ENCODE measurements at places on chromosomes 3 and 15.

GRCh38 chr15:39139431-39140059, 441.3 kb upstream of the THBS1 start:
- no peak for DNase-seq

- no peak for DNase-seq
Observed at GRCh38 chr3:98322686-98323085, 31.0 kb upstream of the OR5K4 start.

- no peak for DNase-seq
Observed at GRCh38 chr3:156148345-156148945, 28.1 kb downstream of the KCNAB1 start.

DNA sequence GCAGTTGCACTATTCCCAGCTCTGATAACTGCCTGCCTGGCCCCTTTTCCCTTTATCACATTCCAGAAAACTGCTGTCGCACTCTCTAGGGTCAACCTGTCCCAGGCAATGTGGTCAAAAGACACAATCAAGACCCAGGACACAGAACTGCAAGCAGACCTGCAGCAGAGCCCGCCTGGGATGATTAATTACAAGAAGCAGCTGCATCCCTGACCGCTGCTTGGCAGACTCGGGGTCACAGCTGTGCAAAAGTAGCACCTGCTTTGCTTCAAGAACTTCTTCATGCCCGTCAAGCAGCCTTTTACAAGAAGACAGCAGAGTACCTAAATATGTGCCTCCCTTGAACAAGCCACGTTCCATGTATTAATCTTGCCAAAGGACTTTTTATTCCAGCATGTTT, 120.0 kb upstream of the ST8SIA2 start:
- no peak for DNase-seq

DNA sequence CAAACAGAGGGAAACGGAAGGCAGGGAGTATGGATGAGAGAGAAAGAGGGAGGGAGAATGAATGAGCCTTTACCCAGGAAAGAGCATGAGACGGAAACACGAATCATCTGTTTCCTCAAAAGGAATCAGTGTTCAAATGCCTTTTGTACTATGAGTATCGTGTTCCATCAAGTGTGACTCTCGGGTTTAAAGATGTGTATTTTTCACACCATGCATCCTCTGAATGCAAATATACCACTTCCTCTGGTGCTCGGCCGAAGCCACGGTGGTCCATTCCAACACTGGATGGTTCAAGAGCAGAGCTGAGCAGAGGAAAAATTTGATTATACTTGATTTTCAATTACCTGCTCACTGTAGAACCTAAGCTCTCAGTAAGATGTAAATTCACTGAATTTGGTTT, 505.1 kb downstream of the MECOM start:
- DNase-seq = no peak

DNA sequence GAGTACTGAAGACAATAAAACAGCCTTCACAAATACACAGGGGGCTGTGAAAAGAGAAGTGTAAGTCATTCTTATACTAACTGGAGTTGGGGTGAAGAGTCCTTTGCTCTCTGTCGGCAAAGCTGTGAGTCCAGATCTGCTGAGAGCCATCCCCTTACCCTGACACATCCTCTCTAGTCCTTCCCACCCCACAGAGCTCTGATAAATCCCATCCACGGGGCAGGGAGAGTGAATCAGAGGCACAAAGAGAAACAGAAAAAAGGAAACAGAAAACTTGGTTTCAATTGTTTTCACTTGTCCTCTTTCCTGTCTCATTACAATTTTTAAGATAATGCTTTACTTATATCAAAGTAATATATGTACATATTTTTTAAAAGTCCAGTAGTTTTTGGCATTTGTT, 18.2 kb upstream of the ZNF639 start:
- DNase-seq = no peak

- no peak for DNase-seq
Observed at GRCh38 chr3:169945313-169945712, 21.3 kb upstream of the SEC62 start.

GRCh38 chr3:84772841-84773240, 185.9 kb upstream of the CADM2 start:
- DNase-seq = no peak

GRCh38 chr3:102258666-102259227, 176.1 kb upstream of the ZPLD1 start:
- no peak for DNase-seq

DNA sequence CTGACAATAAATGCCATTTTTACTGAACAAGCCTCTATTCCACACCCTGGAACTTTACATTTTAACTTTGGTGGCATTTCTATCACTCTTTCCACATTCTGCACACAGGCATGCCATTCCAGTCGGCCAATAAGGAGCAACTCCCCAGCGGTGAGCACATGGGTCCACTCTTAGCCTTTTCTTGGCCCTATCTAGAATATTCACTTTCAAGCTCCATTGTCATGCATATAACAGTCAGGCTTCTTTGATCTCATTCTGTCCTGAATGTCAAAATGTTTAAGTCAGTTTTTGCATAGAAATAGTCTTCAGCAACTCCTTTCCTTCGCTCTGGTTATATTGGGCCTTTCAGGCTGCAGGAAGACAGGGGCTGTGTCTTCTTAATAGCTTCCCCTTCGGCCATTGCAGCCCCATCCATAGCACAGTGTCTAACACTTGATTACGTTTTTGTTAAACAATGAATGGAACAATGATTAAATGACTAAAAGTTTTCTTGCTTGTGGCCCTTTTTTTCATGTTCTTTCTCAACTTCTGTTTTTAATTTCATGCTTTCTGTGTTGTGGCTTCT, 427.3 kb downstream of the MFSD1 start:
- no peak for DNase-seq

DNA sequence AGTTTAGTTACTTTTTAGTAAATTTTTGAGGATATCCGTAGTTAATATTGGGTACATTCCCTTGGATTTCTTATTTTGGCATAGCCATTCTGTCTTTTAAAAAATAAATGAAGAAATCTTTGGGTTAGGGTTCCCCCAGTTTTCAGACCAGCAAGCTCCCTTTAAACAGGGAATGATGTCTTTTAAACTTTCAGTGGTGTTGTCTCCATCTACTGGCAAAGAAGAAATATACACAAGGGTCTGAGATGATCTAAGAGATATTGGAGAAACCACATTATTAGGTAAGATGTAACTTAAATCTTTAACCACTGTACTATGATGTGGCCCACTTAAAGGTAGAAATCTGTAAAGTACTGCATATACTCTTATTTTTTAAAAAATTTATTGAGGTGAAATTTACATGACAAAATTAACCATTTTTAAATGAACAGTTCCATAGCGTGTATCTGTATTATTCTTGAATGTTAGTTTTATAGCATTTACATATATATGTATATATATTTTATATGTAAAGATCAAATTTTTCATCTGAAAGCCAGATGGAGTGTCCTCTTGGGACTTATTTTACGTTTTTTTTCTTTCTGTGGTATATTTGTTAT, 35.1 kb upstream of the EIF3J start:
- no peak for DNase-seq

GRCh38 chr15:78597583-78597982, 23.2 kb downstream of the CHRNA3 start:
- DNase-seq = no peak

- DNase-seq = no peak
Observed at GRCh38 chr3:10286596-10287295, 6.0 kb downstream of the GHRL start.

DNA sequence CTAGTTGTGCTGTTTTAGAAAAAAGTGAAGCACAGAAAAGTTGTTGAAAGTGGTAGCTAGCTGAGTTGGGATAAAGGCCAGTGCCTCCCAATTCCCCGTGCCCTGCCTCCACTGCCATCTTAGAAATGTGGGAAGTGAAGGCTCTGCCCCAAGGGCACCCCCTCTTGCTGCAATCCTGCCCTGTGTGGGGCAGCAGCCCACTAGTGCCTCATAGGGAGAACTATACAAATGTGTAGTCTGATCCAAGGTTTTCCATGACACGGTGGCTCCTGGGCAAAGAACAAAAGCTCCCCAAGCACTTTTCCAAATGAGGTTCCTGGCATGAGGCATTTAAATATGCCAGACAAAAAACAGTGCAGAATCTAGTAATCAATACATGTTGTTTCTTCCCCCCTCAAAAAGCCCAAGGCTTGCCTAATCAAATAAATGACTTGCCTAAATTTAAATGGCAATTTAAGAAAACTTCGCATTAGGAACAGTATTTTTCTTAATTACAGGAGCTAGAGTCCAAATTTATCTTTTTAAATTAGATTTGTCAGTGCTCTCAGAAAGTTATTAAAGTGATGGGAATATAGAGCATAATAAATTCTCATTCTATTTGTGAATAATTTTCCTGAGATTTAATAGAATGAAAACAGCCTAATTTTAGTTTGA, 83.8 kb downstream of the GHSR start:
- no peak for DNase-seq

DNA sequence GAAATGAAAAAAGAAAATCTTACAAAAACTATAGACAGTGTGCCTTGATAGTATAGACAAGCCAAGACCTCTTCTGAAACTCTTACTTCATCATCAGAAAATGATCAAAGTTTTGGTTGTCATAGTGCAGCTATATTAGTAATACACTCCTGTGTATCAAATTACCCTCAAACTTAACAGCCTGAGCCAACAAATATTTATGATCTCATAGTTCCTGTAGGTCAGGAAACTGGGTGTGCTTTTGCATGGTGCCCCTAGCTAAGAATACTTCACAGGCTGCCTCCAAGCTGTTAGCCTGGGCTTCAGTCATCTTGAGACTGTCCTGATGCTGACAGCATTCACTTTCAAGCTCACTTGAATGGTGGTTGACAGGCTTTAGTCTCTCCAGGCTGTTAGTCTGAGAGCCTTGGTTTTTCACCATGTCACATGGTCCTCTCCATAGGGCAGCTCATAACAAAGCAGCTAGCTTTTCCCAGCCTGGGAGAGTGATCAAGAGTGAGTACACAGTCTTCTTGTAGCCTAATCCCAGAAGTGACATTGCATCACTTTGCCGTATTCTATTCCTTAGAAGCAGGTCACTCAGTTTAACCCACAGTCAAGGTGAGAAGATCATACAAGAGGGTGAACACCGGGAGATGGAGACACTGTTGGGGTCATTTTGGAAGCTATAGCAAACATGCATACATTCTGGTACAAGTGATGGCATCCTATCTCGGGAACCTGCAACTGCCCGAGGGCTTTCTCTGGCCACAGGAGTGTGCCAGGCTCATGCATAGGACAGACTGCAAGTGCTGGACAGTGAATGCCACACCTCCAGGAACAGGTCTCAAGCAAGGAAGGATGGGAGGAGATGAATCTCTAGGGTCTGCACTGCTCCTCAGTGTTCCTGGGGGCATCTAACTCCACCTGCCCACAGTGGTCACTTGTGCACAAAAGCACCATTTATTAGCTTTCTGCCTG, 173.4 kb upstream of the CADPS start:
- no peak for DNase-seq

- no peak for DNase-seq
Observed at GRCh38 chr3:159821736-159822135, 166.9 kb upstream of the IL12A start.

- no peak for DNase-seq
Observed at GRCh38 chr15:69994429-69995205, 103.1 kb downstream of the TLE3 start.

DNA sequence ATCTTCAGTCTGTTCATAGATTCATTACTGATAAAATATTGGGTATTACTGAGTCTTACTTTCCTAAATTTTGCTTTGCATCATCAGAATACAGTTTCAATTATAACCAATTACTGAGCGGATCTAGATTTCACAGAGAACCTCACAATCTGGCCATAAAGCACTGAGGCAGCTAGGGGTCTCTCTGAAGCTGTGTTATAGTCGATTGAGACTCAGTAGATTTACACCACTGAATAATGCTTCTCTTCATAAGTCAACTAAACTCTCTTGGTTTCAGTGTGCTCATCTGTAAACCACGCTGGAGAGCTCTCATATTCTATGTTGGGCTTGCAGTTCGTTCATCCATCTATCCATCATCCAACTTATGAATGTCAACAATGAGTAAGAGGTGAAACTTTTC, 180.6 kb downstream of the GREM1 start:
- no peak for DNase-seq

GRCh38 chr3:153714588-153715290, 406.5 kb upstream of the ARHGEF26 start:
- no peak for DNase-seq

DNA sequence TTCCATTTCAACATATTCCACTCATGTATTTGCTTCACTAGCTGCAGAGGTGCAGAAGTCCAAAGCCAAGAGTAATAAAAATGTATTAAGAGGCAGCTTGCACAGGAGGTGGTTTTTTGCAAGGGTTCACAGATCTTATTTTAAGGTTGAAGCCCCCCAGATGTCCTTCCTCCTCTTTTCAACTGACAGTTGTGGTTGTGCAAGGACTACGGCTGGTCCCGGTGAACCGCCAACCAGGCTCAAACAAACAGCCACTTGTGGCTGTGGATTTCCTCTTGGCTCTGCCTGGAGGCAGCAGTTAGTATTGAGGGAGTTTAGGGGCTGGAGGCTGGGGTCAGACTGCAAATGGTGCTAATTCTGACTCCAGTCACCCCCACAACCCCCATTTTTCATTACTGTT, 240.7 kb upstream of the TBC1D5 start:
- DNase-seq = no peak

GRCh38 chr15:66291816-66292570, 1.4 kb upstream of the DIS3L start:
- no peak for DNase-seq

- DNase-seq = no peak
Observed at GRCh38 chr3:130354430-130354829, 9.0 kb downstream of the COL6A5 start.

DNA sequence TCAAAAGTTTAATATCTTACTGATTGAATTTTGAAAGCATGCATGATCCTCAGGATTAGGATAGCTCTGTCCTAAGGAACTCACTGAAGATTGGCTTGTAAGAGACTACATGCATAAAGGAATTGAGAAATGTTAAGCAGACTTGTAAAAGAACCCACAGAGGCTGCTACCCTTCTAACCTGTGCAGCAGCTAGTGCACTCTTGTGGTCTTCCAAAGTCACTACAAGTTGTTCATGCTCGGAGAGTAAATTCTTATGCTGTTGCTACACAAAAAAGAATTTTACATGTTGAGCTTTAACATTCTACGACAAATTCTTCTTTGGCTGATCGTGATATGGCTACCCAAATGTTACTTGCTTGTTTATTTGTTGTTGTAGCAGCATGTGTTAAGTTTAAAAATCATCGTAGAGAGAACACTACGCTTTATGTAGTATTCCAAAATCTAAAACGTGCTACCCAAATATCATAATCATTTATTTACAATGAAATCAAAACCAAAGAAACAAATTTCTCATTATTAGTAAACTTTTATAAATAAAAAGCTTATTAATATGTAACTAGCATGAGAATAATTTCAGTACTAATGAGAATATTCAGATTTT, 55.0 kb downstream of the GOLIM4 start:
- DNase-seq = no peak

- no peak for DNase-seq
Observed at GRCh38 chr15:97959724-97960363, 659 bp upstream of the ARRDC4 start.

GRCh38 chr15:75584121-75584520, 5.0 kb upstream of the PTPN9 start:
- no peak for DNase-seq

DNA sequence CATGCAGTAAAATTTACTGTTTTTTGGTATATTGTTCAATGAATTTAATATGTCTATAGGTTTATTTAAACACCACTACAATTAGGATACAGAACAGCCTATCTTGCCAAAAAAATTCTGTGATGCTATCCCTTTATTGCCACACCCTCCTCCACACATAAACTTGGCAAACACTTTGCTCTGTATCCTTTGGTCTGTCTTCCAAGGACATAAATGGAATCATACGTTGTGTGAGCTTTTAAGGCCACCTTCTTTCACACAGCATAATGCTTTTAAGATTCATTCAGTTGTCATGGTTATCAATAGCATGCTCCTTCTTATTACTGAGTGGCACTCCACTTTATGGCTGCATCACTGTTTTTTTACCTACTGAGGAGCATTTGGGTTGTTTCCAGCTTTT, 71.5 kb downstream of the CERS3 start:
- DNase-seq = no peak

Measured in skin of body (tissue), 3 donors.